ENCODE measurements at places on chromosomes 5 and 9.

DNA sequence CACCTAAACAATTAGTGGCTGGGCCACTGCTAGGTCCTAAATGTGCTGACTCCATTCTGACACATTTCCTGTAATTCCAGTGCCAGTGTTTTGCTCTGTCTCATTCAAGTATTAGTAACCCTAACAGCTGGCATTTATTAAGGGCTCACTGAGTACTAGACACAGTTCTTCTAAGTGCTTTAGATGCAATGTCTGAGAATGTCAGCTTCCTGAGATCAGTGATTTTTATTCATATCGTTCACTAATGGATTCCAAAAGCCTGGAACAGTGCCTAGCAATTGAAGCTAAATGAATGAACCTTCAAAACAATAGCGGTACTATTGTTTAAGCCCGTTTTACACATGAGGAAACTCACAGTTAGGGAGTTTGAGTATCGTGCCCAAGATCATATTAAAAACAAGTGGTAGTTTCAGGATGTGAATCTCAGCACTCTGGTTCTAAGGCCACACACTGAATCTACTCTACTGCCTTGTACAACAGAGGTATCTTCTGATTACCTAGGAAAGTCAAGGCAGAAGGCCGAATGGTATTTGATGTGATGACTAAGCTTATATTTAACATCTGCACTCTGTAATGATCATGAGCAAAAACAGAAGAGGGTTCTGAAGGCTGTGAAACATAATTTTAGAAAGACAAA, 304.0 kb downstream of the PJA2 start:
- DNase-seq = no peak

DNA sequence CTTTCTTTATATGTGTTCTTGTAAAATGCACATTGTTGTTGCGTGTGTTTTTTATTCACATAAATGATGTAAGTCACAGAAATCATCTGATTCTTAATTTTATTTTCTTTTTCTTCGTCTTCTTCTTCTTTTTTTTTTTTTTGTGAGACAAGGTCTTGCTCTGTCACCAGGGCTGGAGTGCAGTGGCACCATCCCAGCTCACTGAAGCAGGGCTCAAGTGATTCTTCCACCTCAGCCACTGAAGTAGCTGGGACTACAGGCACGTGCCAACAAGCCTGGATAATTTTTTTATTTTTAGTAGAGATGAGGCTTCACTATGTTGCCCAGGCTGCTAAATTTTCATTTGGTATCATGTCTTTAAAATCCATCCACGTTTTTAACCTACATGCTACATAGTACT, 28.5 kb upstream of the FANCC start:
- DNase-seq = no peak

GRCh38 chr5:148499452-148499851, 115.7 kb downstream of the FBXO38 start:
- DNase-seq = no peak

GRCh38 chr5:2094616-2094995, 211.9 kb upstream of the IRX4 start:
- DNase-seq = no peak

GRCh38 chr9:38137342-38137741, 68.3 kb upstream of the SHB start:
- DNase-seq = no peak

DNA sequence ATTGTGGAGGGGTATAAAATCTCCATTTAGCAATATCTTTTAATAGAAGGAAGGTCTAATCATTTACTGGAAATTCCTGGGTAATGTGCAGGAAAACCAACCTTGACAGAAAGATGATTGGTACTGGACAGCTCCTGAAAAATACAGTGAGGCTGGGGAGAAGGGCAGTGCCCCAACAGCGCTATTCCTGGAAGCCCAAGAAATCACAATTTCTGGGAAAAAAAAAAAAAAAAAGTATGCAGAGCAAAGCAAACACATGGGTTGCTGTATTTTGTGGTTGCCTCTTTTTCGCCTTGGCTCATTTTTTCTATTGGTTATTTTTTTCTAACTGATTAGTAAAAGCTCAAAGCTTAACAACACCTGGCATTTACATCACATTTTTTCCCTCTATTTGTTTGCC, 249.7 kb downstream of the ENC1 start:
- no peak for DNase-seq

- DNase-seq = no peak
These were observed 91.1 kb upstream of the CD180 start for GRCh38 chr5:67287510-67288268.

- DNase-seq = no peak
These were observed 1.3 kb downstream of the SLC12A7 start for GRCh38 chr5:1110307-1111240.

- no peak for DNase-seq
These were observed 1.4 kb downstream of the GTF3C5 start for GRCh38 chr9:133032171-133032570.

- no peak for DNase-seq
These were observed 3.3 kb downstream of the RASGRF2 start for GRCh38 chr5:80963521-80963895.

- no peak for DNase-seq
These were observed 372.1 kb upstream of the C9orf72 start for GRCh38 chr9:27945386-27945785.

DNA sequence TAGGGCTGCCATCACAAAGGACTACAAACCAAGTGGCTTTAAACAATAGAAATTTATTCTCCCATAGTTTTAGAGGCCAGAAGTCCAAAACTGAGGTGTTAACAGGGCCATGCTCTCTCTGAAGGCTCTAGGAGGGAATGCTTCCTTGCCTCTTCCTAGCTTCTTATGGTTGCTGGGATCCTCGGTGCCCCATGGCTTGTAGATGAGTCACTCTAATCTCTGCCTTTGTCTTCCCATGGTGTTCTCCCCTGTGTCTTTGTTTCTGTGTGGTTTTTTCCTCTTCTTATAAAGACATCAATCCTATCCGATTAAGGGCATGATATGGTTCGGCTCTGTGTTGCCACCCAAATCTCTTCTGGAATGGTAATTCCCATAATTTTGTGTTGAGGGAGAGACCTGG, 178.8 kb upstream of the NREP start:
- DNase-seq = no peak

DNA sequence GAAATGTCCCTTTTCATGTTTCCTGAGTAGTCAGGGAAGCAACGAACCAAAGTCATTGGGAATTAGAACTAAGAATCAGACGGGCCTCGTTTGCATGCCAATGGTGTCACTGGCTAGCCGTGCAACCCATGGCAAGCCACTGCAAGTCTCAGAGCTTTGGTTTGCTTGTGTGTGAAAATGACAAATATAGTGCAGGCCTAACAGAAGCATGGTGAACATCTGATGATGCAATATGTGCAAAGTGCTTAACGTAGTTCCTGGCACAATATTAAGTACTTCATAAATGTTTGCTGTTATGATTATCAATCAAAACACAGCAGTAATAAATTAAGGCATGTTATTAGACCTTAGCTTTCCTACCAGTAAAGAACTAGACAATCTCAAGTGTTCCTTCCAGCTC, 118.0 kb upstream of the TRIM32 start:
- no peak for DNase-seq

DNA sequence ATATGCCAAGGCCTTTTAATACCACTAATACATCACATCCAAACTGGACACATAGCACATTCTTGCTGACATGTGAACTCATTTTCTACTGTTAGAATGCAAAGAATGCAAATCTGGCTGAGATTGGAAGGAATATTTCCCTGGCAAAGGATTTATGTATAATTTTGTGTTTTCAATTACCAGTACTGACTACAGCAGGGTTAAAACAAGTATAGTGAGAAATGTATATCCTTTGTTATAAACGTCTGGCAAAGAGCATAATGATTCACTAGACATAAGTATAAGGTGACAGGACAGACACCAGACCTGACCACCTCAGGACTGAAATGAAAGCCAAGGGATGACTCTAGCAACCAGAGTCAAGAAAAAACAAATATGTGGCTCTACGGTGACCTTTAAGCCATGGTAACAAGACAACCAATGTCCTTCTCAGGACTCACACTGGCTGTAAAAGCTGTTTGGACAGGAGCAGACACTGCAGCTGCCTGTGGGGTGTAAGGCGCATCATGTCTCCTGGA, 95.0 kb downstream of the MRPS27 start:
- DNase-seq = no peak

- DNase-seq = no peak
These were observed 46.6 kb downstream of the UGCG start for GRCh38 chr9:111943200-111943599.

DNA sequence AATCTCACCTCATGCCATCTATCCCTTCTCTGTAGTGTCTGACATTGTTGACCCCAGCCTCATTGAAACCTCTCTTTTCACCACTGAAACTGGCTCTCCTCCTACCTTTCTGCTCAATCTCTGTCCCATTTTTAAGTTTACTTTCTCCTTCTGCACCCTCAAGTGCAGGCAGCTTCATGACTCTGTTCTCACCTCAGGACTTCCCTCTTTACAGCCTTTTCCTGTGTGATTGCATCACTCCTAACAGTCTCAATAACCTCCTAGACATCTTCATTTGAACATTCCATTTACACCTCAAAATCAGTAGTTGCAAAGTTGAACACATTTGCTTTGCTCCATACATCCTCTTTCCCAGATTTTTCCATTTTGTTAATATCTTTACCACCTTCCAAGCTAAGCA, 172.1 kb downstream of the RASEF start:
- DNase-seq = no peak

- DNase-seq = no peak
These were observed 43.2 kb upstream of the IER5L start for GRCh38 chr9:129221233-129221632.

DNA sequence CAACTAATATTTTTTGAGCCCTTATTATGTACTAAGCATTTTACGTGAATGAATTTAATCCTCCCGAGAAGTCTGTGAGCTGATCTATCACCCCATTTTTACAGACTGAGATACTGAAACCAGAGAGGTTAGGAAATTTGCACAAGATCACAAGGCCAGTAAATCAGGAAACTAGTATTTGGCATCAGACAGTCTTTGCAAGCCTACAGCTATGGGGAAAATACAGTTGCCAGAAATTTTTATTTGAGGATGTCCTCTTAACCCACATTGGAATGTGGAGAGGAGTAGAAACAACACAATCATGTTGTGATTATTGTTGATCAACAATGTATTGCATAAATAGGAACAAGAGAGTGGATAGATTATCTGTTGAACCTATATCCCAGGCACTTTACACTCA, 2.3 kb upstream of the SLC46A2 start:
- DNase-seq = no peak

GRCh38 chr9:14741369-14741768, 18.8 kb upstream of the CER1 start:
- no peak for DNase-seq

DNA sequence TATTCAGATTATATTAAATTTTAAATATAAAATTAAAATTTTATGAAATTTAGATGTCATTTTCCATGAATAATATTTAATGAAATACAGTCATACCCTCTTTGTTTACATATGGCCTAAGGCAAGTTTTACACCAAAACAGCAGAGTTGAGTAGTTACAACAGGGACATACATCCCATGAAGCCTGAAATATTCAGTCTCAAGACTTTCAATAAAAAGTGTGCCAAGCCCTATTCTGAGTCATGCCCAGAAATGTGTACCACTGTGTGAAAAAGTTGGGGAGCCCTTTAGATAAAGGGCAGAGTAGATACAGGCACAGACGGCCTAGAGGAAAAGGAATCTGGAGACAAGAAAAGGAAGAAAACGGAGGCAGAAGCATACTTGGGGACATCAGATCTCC, 261.3 kb downstream of the SGCD start:
- no peak for DNase-seq

- DNase-seq = no peak
These were observed 121.4 kb upstream of the CACNA1B start for GRCh38 chr9:137756045-137756744.

GRCh38 chr9:14242150-14242805, 71.7 kb downstream of the NFIB start:
- DNase-seq = no peak

- DNase-seq = no peak
These were observed 27.6 kb downstream of the TPD52L3 start for GRCh38 chr9:6355728-6356127.

DNA sequence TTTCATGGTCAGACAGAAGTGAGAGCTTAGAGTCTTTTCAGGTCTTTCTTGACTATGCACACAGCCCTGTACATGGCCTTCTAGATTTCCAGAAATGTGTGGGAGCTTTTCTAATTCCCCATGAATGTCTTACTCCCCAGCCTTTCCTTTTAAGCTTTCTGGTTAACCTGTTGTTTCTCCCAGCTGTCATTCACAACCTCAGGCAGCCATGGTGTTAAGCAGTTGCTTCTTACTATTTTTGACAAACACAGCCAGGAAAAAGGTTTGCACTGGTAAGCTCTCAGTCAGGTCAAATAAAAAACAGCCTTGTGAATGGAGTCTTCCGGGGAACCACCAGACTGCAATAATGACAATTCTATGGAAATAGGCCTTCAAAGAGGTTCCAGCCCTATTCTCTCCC, 84.9 kb downstream of the MTREX start:
- DNase-seq = no peak

- no peak for DNase-seq
These were observed 128.7 kb downstream of the PAX5 start for GRCh38 chr9:36905101-36906066.

- DNase-seq = no peak
These were observed 69.4 kb upstream of the PANK3 start for GRCh38 chr5:168648576-168648975.

GRCh38 chr9:126945682-126946081, 31.1 kb downstream of the RALGPS1 start:
- no peak for DNase-seq

GRCh38 chr5:34488984-34489383, 167.1 kb upstream of the RAI14 start:
- DNase-seq = no peak

GRCh38 chr9:104849023-104849422, 78.9 kb downstream of the ABCA1 start:
- DNase-seq = no peak

DNA sequence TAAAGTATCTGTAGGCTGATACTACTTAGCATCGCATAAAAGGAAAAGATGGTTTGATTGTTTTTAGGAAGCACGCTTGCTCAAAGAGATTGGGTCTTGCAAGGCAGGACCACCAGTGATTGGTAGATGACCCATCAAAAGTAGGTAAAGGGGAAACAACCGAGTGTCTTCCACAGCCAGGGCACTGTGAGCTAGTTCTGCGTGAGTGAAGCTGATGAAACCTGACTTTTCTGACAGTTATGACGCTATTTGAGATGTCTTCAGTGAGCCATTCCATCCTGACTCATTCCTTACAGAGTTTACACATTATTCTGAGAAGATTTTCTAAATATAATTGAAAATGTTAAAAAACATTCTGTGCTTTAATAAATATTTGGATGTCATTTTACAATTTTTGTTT, 49.7 kb downstream of the BASP1 start:
- no peak for DNase-seq

DNA sequence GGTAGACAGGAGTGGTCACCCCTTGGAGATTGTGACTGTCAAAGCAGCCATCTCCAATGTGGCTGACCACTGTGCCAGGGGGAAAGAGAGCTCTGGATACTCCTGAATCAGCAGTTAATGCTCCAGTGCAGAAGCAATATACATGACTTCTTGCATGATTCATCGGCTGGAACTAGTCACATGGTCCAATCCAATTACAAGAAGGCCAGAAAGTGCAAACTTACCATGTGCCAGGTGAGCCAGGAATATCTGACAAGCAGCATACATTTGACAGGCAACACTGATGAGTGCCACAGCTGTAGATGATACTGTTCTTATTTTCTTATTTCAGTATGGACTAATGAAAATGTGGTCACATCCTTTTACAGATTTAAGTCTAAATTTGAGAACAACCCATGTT, 440.0 kb upstream of the MPDZ start:
- no peak for DNase-seq
